ENCODE measurements at places on chromosomes 4 and X.

DNA sequence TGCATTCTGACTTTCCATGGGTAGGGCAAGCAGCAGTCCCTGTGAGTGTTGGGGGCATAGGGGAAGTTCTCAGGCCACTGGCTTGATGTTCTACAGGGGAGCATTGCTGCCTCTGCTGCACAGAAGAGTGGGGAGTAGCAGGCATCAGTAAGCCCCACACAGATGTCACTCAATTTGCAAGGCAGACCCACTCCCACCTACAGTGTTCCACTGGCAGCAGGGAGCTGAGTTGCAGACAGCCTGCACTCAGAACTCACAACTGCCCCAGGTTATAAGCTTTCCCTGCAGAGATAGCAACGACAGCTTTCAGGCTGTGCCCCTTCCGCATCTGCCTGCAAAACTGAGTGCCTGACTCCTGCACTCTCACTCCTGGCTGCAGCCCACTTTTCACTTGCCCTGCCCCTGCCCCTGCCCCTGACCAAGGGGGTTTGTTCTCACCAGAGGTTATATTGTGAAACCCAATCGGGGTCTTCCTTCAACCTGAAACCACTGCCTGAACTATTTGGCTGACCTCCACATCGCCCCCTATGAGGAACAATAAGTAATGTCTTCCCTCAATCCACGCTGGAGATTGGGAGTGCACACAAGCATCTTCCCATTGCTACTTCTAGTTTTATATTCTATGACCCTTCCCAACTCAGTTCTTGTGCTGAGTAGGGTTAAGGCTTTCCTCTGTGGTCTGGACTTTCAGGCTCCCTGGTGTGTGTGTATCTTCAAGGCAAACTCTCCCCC is 227.4 kb upstream of the CXorf51B start:
- DNase-seq = no peak

- no peak for DNase-seq
These were observed 17.6 kb upstream of the CC2D2A start for GRCh38 chr4:15451866-15452765.

DNA sequence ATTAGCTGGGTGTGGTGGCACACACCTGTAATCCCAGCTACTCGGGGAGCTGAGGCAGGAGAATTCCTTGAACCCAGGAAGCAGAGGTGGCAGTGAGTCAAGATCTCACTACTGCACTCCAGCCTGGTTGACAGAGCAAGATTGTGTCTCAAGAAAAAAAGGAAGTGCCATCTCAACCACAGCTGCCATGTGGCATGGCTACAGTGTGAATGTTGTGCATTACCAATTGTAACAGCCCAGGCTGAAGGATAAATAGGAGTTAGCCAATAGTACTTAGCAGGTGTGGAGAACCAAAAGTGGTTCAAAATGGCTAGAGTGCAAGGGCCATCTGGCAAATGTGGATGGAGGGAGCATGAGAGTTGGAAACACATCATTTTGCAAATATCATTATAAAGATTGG is 28.9 kb downstream of the SLC25A5 start:
- no peak for DNase-seq

GRCh38 chr4:74109870-74110605 is 11.0 kb upstream of the CXCL2 start:
- no peak for DNase-seq

- DNase-seq = no peak
These were observed 22.0 kb downstream of the FAM133A start for GRCh38 chrX:93695981-93696380.

GRCh38 chr4:121913667-121914066 is 38.2 kb downstream of the TRPC3 start:
- no peak for DNase-seq

DNA sequence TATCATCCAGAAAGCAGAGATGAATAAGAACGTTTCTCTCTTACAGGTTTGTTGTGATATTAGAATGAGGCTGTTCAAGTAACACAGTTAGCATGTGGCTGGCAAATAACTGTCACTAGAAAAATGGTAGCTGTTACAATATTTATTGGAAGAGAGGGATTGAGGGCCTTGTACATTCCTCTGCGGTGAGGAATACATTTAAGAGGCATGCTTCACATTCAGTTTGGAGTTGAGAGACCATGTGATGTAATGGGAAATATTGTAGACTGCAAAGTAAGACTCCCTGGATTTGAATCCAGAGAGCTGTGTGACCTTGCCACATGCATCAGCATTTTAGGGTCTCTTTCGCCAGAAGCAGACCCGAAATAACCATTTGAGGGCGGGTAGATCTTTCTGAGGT is 104.8 kb upstream of the KIT start:
- no peak for DNase-seq

DNA sequence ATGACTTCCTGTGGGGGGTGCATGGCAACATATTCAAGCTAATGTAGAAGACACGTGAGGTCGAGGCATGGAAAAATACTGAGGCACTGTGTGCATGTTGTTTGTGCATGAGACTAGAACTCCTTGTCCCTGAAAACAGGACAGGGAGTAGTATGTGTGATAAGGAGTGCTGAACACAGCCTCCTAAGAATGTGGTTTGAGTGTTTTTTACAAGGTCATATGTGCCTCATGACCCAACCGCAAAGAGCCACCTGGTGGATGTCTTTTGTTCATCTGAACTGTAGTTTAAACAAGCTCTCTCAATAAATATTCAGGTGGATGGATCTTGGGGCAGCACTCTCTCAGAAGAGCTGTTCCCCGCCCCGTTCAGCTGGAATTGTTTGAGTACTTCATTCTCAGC is 226.6 kb downstream of the NLGN4X start:
- no peak for DNase-seq

DNA sequence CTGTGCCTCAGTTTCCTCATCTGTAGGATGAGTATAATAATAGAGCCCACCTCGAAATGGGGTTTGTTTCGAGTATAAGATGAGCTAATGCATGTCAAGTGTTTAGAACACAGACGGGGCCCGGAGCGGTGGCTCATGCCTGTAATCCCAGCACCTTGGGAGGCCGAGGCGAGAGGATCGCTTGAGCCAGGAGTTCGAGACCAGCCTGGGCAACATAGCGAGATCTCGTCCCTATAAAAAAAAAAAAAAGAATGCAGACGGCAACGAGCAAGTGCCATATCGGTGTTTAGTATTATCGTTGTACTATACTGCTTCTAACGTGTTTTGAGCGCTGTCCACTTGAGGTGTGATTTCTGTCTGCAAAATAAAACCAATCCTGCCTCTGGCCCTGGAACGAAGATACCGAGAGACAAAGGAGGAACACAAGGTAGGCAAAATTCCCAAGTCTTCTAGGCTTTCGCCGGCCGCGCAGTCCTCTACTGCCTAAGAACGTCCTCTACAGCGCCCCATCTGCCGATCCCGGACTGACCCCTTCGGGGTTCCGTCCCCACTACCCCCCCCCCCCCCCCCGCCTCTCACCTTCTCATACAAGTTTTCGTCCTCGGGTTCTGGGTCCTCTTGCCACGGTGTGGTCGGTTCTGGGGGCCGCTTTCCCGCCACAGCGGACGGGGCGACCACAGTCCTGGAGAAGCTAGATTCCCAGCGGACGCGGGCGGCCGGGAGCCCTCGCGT is 442 bp downstream of the NDUFB11 start:
- DNase-seq = no peak
